ENCODE measurements at places on chromosomes 6 and 20.
A peak's percentile ranks its signal among the peaks of the same experiment; 100 is the strongest.

DNA sequence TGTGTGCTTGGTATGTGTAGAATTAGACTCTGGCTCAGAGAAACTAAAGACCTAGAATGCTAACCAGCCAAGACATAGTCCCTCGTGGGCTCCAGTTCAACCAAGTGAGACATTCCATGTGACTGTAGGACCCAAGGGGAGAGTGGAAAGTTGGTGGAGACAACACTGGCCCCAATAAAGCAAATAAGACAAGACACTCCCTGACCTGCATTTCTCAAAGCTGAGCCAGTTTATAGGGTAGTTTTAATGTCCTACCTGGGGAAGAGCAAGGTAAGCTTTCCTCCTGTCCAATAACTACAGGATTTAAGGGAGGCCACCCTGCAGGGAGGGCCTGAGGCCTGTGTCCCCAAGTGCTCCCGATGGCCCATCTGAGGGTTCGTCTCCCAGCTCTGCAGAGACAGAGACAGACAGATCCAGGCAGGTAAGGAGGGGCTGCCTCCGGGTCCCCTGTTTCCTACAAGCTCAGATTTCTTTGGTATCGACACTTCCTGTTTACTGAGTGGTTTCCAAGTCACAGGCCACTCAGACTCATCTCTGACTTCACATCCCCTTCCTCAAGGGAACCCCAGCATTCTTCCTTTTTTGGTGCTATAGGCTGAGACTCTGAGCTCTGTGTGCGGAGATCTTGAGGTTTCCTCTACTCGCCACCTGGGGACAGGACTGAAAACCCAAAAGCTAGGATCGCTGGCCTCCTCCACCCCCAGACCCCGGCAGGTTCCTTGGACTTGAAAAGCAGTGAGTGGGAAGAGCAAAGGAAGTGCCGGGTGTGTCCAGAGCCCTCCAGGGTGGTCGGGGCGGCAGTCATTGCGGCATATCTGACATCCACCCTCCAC lies 92.4 kb downstream of the PRND start:
- DNase-seq = no peak

DNA sequence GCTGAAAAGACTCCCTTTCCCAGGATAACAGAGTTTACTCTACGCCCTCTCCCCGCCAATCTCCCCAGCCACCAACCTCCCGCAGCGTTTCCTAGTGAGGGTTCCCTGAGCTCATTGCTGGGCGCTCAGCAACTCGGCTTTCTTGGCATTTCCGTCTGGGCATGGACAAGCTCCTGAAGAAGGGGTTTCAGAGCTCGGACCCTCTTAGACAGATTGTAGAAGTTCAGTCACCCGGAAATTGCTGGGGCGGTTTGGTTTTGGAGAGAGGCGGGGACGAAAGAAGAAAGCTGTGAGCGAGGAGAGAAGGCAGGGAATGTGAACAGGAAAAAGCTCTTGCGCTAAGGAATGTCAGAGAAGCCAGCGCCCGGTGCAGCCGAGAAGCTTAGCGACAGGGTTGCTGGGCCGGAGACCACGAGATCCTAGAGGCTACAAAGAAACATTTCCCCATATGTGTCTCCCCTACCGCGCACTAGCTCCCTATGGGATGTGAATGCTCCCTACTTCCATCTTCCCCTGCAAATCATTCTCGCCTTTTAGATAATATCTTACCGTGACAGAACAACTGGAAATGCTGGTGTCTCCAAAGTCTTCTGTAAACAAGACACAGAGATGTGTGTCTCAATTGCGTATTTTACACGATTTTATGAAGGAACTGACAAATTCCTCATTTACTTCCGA lies 15.8 kb downstream of the POM121L2 start:
- peak; percentile 78 for DNase-seq

DNA sequence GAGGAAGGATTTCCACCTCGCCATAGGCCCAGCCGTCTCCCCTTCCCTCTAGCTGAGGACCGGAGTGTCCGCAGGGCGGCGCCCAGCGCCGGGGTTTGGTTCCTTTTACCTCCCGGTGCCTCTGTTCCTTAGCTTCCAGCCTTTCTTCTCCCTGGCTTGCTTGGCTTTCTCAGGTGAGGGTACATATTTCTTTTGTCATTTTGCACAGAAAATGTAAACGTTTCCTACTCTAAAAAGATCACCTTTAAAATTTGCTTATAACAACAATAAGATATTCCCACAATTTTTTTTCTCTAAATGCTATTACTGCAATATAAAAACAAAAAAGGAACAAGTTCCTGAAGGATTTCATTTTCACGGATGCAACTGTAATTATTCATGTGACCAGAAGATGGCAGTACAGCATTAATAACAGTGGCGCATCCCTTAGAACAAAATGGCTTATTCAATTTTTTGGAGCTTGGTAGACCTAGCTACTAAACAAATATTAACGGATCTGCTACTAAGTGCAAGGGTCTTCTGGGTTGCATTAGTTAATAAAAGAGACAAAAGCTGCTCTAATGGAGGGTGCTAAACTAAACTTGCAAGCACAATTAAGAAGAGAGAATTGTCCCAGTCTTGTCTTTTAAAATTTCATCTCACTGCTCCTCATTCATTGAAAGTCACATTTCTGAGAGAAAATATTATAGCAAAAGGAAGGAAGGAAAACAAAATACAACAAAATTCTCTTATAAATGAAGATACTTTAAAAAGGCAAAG lies 172.9 kb downstream of the ADGRG6 start:
- DNase-seq = peak; percentile 77

- DNase-seq = no peak
Measured at GRCh38 chr6:81875782-81876293, 123.4 kb upstream of the TENT5A start.

GRCh38 chr6:142275236-142276006 lies 26.4 kb upstream of the ADGRG6 start:
- DNase-seq = peak; percentile 41

DNA sequence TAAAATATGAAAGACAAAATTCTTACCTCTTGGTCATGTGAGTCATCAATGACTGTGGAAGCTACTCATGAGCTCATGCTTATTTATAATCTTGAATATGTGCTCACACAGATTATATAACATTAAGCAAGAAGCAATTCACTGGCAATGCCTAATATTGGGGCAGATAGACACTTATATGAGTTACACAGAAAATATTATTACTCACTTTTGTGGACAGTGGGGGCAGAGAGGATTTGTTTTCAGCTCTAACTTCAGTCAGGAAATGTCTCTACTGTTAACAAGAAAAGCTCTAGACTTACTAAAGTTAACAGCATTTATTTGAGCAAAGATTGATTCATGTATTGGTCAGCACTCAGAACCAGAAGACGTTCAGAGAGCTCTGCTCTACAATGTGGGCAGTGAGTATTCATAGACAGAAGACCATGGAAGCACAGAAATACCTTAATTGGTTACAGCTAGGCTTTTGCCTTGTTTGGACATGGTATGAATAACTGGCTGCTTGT lies 85.8 kb upstream of the AHI1 start:
- peak; percentile 53 for DNase-seq

DNA sequence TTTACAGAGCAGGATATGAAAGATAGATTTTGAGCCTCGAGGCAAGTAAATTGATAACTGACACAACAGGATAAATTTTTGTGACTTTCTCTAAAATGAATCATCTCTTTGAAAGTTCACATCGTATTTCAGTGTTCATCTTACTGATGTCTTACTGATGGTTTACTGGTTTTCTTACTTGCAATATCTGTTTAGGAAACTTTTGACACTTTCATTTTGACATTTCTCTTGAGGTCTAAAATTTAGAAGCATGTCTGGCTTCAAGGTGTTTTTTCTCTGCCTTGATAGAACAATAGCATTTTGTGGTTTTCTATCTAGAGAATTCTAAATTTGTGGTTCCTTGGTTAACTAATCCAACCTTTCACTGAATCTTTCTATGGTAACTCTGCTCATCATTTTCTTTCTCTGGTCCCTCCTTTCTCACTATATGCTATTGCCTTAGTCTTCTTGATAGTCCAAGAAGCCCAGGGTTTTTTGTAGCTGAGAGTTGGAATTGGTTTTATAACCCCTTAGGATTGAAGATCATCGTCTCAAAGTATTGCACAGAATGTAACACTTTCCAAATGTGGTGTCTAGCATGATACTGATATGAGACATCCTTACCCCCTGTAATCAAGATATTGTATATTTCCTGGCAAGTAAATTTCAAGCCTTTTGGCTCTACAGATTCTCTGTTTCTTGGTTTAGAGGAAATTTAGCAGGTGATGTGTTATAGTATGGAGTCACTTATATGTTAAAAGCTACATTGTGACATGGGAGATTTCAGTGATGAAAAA lies 98.7 kb downstream of the RNF144B start:
- no peak for DNase-seq

GRCh38 chr6:112881828-112882780 lies 535.0 kb downstream of the RFPL4B start:
- peak; percentile 19 for DNase-seq

Measured in EL (cell line).